ENCODE measurements at places on chromosomes 3 and 15. TPM values are rescaled to one million over a fixed set of nuclear protein-coding genes. Genes with fewer than 3 reads are reported as not detected.

The SLC28A1 gene
- total RNA-seq = not detected

The PAK6 gene
- 1.8 TPM for total RNA-seq

GRCh38 chr15:71435552-71435951 lies 320.3 kb downstream of the THSD4 start:
- no peak for DNase-seq

DNA sequence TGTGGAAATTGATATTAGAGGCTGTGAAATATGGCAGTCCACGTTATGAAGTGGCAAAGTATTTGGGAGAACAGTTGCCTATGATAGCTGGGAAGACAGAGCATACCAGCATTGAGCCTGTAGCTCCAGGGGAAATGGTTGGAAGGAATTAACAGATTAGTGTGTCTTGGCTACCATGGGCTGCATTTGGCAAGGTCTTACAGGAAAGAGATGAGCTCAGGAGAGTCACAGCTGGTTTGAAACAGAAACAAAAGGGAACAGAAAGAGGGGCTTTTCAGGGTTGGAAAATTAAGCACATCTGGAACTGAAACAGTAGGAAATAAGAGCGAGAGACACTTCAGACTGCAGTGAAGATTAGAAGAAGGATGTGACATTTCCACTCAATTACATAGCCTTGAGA lies 141.7 kb downstream of the FBLN2 start:
- DNase-seq = no peak

DNA sequence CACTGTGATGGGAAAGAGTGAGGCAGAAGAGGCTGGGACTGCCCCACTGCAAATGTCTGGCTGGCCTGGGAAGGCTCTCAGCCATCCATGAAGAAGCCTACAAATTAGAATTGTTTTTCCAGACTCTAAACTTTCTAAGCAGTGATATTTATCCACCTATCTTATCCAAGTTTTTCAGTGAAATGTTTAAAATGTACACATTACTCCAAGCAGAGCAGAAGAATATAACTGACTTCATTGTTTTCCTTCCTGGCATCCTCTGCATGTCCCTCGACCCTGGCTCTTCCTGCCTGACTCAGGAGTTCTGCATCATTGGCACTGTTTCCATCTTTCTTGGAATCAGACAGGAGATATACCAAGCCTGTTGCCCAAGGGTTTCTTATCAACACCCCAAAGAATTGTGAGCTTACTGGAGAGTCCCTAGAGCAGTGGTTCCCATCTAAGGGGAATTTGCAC lies 401.5 kb upstream of the PROK2 start:
- no peak for DNase-seq

All from ovary (tissue), 10 donors.